ENCODE measurements at places on chromosomes 2 and 18. TPM values are rescaled to one million over a fixed set of nuclear protein-coding genes. Genes with fewer than 3 reads are reported as not detected.
A peak's percentile ranks its signal among the peaks of the same experiment; 100 is the strongest.

The CROCC2 gene
- total RNA-seq = 0.13 TPM

DNA sequence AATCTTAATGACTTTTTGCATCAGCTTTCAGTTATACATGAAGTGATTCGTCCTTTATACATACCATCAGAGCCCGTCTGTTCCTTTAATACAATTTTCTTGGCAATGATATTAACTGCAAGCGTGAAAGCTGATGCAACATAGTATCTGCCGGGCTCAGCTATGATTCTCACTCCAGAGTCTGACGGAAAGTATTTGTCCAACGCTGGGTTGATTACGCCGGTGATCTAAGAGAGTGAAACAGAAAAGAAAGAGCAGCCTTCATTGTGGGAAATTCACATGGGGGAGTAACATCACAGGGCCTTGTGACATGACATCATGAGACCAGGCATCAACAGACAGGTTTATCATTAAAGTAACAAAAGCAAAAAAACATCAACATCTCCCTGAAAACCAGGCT is 6.2 kb downstream of the ODC1 start:
- no peaks in the 10 kb centered on the region for H3K27me3 ChIP-seq
- H3K4me3 ChIP-seq = no peak overlapping the region
- no peak overlapping the region for H3K27ac ChIP-seq
- H3K4me1 ChIP-seq = no peaks in the 10 kb centered on the region
- peaks cover 21% of the 10 kb centered on the region for H3K36me3 ChIP-seq

DNA sequence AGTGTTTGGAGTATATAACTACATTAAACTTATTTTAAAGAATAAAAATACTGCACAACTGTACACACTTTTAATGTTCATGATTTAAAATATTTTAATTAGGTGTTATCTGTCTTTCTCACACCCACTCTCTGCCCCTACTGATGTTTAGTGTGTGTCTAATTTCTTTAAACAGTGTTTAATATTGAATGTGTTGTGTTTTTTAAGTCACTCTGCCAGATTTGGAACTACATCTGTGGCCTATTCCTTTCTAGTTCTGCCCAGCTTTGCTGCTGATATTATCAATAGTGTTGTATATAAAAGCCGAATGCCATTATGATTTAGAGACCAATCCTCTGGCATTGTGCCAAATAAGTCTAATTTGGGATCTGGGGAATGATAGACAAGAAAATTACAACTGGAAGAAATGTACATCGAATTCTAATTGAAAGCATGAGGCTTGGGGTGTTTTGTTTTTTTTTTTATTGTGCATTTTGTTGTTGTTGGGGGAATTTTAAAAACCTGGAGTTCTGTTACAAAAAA is 398.0 kb downstream of the CPS1 start:
- no peak overlapping the region for H3K27ac ChIP-seq
- no peak overlapping the region for H3K4me3 ChIP-seq
- no peaks in the 10 kb centered on the region for H3K27me3 ChIP-seq
- no peaks in the 10 kb centered on the region for H3K4me1 ChIP-seq

The ZNF396 gene
- total RNA-seq = 6.5 TPM

The ST8SIA5 gene
- total RNA-seq = 1.4 TPM

The REG1B gene
- total RNA-seq = 11.0 TPM

GRCh38 chr2:17628349-17629261 is 88.1 kb downstream of the VSNL1 start:
- no peak overlapping the region for H3K27ac ChIP-seq
- no peak overlapping the region for H3K4me3 ChIP-seq
- no peaks in the 10 kb centered on the region for H3K4me1 ChIP-seq
- no peaks in the 10 kb centered on the region for H3K27me3 ChIP-seq
- no peak for DNase-seq

DNA sequence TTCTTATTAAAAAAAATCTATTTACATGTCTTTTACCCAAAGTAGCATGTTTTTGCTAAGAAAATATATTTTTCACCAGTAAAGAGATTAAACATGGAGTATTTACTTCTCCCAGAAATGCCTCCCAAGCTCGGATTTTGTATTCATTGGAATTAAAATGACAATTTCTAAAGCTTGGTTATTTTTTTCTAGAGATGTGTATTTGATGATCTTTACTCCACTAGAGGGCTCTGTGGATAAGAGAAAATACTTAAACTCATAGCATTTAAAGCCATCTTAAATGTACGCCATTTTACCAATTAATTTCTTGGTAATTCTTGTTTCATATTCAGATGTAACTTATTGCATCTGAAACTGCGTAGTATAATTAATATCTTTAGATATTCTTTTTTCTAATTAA is 461.4 kb downstream of the GALR1 start:
- no peaks in the 10 kb centered on the region for H3K36me3 ChIP-seq
- H3K4me3 ChIP-seq = no peak overlapping the region
- H3K27ac ChIP-seq = no peak overlapping the region
- no peaks in the 10 kb centered on the region for H3K4me1 ChIP-seq
- no peaks in the 10 kb centered on the region for H3K27me3 ChIP-seq
- DNase-seq = peak; percentile 2

GRCh38 chr2:216878072-216878471 is 18.2 kb upstream of the TNP1 start:
- no peak overlapping the region for H3K27ac ChIP-seq
- H3K4me1 ChIP-seq = no peaks in the 10 kb centered on the region
- H3K27me3 ChIP-seq = no peaks in the 10 kb centered on the region
- H3K4me3 ChIP-seq = no peak overlapping the region
- no peaks in the 10 kb centered on the region for H3K36me3 ChIP-seq

GRCh38 chr2:66851449-66851872 is 416.5 kb downstream of the MEIS1 start:
- H3K4me3 ChIP-seq = no peak overlapping the region
- no peaks in the 10 kb centered on the region for H3K27me3 ChIP-seq
- no peak overlapping the region for H3K27ac ChIP-seq
- no peaks in the 10 kb centered on the region for H3K4me1 ChIP-seq
- DNase-seq = no peak

GRCh38 chr2:20212871-20213503 is 11.9 kb downstream of the SDC1 start:
- H3K4me3 ChIP-seq = no peak overlapping the region
- DNase-seq = no peak
- no peaks in the 10 kb centered on the region for H3K27me3 ChIP-seq
- H3K27ac ChIP-seq = peak overlapping the region; percentile 71
- H3K36me3 ChIP-seq = peaks cover 9% of the 10 kb centered on the region

The KYNU gene
- total RNA-seq = 6.4 TPM

GRCh38 chr2:64273524-64274398 is 129.5 kb upstream of the PELI1 start:
- peak overlapping the region; percentile 63 for H3K27ac ChIP-seq
- no peaks in the 10 kb centered on the region for H3K27me3 ChIP-seq
- H3K4me1 ChIP-seq = peaks cover 4% of the 10 kb centered on the region

- DNase-seq = peak; percentile 53
- peaks cover 2% of the 10 kb centered on the region for H3K27me3 ChIP-seq
- H3K4me1 ChIP-seq = peaks cover 3% of the 10 kb centered on the region
- H3K4me3 ChIP-seq = no peak overlapping the region
- H3K36me3 ChIP-seq = no peaks in the 10 kb centered on the region
Measured at GRCh38 chr2:113291191-113291590, 12.5 kb upstream of the PAX8 start.

The SLC9A2 gene
- 5.9 TPM for total RNA-seq

The NCKAP5 gene
- 2.9 TPM for total RNA-seq

The MC4R gene
- total RNA-seq = 0.19 TPM

The CYTIP gene
- total RNA-seq = 24.0 TPM

The RUFY4 gene
- 0.69 TPM for total RNA-seq

DNA sequence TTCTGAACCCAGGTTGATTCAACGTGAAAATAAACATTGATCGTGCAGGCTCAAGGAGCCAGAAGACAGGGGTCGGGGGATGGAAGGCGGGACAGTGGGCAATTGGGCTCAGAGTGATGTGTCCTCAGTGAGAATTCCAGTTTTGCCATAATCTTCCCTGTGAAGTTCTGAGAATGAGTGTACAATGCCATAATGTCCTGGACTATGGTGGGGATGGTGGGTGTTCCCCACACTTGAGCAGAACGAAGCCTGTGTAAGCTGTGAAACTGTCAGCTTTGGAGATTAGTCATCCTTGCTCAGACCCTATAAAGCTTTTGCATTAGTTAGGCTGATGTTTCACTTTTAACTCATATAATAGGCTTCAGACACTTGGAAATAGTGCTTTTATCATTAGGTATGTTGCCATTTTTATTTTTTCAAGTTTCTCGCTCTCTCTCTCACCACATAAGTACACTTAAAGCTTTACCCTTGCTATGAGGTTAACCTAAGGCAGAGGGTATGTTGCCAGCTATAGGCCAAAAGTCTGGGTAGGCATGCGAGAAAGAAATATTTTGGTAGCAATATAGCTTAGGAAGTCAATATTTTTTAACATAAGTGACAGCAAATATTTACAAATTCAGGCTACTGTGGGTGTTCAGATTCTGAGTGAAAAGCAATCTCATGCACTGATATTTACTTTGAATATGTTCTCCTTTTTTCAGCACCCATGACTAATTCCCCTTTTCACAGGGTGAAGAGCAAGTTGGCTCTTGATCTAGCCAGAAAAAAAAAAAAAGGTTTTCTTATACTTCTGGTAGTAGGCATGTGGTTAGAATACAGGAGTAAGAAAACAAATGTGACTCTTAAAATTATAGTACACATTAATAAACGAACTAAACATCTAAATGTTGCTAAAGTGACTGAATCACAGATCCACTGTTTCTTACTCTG is 47.2 kb downstream of the CDC42EP3 start:
- H3K4me3 ChIP-seq = no peak overlapping the region
- H3K36me3 ChIP-seq = no peaks in the 10 kb centered on the region
- H3K27me3 ChIP-seq = no peaks in the 10 kb centered on the region
- H3K4me1 ChIP-seq = no peaks in the 10 kb centered on the region
- no peak for DNase-seq

The GATA6 gene
- 10.9 TPM for total RNA-seq

The CRYBA2 gene
- total RNA-seq = not detected

Measured in kidney (tissue), 22 donors.